ENCODE measurements at places on chromosomes 3 and 15.

GRCh38 chr15:74489518-74490338 lies 28.8 kb upstream of the UBL7 start:
- no peak for DNase-seq

GRCh38 chr3:188554404-188554803 lies 400.4 kb downstream of the LPP start:
- DNase-seq: no peak

DNA sequence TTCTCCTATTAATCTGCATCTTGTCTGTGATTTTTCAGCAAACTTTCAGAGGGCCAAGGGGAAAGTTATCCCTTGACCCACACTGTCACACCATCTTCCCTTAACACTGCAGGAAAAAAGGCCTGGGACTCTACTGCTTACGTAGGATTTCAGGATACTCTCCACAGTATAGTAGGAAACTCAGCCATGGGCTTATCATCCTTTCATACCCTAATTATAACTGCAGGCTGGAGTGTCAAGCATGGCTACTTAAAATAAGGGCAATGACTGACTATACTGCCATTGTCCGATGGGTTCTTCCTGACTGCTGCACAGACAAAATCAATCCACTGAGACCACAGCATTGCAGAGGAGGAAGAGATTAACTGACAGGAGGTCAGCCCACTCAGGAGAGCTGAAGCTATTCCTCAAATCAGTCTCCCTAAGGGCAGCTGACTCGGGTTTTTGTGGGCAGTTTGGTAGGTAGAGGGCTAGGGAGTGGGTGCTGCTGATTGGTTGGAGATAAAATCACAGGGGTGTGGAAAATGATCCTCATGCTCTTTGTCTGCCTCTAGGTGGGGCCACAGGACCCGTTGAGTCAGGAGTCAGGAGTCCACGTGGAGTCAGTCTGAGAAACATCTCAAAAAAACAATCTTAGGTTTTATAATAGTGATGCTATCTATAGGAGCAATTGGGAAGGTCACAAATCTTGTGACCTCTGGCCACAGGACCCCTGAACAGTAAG lies 118.2 kb upstream of the STRIT1 start:
- no peak for DNase-seq

DNA sequence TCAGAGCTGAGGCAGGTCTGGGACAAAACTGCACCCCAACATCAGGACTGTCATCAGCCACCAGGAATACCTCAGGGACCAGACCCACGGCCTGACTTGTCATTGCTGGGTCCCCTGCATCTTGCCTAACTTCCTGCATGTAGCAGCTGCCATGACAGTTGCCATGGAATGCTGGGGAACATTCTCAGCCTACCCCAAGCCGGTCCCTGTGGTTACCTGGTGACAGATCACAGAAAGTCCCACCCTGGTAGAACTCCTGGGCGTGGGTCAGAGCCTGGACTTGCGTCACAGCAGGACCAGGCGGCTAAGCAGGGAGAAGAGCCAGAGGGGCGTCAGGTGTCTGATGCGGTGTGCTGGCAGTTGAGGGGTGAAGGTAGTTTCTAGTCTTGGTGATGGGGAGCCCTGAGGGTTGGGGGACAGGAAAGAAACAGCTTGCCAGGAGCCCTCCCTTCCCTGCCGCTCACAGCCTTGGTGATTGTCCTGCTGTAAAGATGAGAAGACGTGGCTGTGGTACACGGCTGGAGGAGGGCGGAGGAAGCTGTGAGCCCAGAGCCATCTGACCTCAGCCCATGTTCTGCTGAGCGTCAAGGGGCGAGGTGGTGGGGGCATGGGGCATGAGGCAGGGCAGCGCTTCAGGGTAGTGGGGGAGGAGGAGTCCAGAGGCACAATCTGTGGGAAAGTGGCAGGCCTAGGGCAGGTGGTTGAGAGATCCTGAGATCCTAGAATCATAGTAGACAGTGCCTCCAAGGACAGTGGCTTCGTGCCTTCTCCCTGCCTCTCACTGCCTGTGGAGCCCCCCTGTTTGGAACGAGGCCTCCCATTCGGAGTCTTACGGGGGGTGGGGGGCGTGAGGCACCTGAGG lies 5.4 kb downstream of the H1-8 start:
- DNase-seq: no peak

GRCh38 chr3:15693355-15693754 lies 91.8 kb downstream of the BTD start:
- no peak for DNase-seq

- no peak for DNase-seq
Measured at GRCh38 chr3:47163169-47164006, 525 bp downstream of the SETD2 start.

- peak; percentile 41 for DNase-seq
Measured at GRCh38 chr3:194871143-194871863, 185.6 kb downstream of the FAM43A start.

DNA sequence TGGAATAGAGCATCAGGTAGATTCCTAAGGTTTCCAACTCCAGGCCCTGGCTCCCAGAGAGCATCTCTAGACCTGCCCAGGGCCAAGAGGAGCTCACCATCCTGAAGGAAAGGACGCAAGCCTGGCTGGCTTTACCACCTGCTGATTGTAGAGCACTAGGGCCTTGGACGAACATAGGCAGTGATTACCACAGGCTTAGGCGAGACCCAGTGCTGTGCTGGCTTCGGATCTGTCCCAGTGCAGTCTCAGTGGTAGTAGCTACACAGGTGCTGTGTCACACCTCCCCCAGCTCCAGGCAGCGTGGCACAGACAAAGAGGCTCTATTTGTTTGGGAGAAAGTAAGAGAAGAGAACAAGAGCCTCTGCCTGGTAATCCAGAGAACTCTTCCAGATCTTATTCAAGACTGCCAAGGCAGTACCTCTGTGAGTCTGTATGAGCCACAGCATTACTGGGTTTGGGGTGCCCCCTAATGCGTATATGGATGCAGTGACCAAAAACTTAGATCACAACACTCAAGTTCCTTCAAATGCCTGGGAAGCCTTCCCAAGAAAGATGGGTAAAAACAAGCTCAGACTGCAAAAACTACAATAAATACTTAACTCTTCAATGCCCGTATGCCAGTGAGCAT lies 25.4 kb downstream of the ISG20 start:
- DNase-seq: no peak

- DNase-seq: no peak
Measured at GRCh38 chr3:129556358-129556695, 13.4 kb downstream of the H1-8 start.

GRCh38 chr3:117286488-117286887 lies 576.9 kb downstream of the TUSC7 start:
- DNase-seq: no peak

DNA sequence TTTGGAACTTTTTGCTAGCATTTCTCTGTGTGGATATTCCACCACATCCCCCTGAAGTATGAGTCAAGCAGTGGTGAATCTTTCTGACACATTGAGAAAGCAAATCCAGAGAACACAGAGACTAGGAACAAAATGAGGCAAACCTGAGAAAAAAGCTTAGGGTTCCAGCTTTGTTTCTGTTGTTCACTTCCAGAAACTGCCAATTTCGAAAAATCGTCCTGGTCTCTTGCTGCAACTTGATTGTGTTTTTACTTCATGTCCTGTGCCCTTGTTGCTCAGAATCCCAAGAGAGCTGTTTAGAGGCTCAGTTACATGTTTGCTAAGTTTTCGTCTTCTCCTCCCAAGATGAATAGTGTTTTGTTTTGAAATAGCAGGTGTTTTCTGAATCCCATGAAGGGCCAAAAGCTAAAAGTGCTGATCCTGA lies 13.7 kb downstream of the MAP2K1 start:
- no peak for DNase-seq

DNA sequence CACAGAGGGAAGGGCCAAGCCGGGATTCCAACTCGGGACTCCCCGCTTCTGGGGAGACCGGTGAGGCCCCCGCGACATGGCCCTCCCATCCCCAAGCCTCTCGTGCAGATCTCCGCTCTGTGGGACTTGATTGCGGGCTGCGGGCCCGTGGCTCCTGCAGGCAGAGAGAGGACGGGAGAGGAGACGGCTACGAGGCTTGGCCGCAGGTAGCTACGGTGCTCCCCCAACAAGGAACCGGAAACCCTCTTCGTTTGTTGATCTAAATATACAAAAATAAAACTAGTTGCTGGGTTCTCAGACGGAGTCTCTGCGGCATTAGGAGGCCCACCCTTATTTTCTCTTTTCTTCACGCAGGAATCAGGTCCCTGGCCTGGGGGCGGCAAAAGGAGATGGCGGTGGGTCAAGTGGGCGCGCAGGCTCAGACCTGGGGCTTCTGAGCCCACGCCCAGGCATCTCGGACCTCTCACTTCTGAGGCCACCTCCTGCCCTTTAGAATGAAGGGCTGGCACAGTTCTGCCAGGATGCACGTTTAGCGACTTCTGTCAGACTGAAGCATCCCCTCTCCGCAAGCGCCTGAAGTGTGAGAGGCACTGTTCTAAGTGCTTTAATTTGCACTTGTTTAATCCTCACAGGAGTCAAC lies 10.9 kb downstream of the GNB5 start:
- DNase-seq: no peak

- no peak for DNase-seq
Measured at GRCh38 chr15:43244092-43244491, 22.6 kb downstream of the TGM5 start.

DNA sequence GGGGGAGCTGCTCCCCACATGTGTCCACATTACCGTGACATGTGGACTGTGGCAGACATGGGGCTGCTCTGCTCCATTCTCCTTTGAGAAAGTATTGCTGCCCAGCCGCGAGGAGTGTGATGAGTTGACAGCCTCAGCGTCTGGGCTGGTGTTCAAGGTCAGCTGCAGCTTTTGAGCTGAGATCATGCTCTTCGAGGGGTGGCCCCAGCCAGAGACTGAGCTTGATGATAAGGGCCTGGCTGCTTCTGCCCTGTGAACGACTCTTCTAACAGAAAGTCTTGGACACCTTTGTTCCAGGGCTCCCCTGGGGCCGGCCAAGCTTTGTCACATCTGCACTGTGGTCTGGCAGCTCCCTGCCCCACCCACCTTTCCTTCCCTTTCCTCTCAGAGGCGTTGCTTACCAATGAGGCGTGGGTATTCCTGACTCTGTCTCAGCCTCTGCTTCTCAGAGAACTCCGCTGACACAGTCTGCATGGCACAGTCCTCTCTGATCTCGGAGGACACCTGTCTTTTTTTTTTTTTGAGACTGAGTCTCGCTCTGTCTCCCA lies 86.6 kb downstream of the CHRD start:
- DNase-seq: no peak

DNA sequence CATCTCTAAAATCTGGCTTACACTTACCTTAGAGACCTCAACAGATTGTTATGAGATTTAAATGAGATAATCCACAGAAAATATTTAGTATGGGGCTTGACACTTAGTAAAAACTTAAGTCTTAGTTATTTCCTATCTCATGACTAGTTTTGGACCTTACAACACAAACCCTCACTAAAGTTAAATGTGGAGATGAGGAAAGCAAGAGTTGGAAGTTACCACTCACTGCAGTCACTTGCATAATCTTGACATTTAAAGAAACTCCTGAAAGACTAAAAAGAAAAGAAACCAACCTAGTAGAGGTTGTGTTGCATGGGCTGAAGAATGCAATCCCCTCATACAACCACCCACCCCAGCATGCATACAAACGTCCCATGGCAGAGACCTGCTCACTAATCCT lies 40.1 kb downstream of the ITGB5 start:
- no peak for DNase-seq

- no peak for DNase-seq
Measured at GRCh38 chr3:83039422-83039821, 1278.0 kb upstream of the GBE1 start.

GRCh38 chr15:81111510-81112470 lies 22.3 kb upstream of the CFAP161 start:
- no peak for DNase-seq

DNA sequence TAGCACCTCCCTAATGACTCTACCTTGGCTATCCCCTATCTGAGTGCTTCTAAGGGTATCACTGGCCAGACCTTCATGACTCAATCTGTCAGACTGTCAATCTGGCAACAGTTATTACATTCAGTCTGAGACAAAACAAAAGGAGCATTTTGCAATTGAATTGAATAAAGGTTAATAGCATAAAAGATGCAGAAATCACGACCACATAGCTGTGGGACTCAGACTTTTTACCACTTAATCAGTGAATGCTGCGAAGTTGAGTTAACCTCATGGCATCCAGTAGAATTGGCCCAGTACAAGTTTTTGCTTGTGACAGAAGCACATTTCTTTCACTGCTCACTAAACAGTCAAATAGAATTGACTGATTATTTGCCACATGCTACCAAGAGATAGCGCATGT lies 480.7 kb upstream of the DPPA4 start:
- DNase-seq: no peak

DNA sequence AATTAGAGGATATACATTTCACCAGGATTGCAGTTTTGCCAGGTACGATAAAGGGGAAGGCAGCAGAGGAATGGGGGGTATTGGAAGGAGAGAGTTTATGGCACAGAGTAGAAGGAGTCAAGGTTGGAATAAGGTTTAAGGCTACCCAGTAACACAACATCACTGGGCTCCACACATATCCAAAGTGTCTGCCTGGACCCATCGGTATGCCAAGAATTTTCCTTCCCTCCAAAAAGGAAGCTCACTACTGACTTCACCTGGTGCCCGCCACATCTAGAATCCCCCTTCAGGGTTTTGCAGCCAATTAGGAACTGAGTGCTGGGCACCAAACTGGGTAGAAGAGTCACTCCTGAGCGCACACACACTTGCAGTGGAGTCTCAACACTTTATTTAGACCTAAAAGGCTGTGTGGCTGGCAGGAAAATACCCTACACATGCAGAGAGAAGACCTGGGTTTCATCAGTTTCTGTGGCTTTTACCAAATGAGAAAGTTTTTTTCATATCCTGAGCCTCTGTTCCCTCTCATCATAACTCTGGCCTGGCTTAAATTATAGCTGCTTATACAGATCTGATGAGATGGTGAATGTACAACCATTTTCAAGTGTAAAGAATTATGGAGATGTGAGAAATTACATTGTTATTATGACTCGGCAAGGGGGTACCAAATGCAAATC lies 190.8 kb upstream of the LPP start:
- no peak for DNase-seq

- no peak for DNase-seq
Measured at GRCh38 chr3:186510374-186511079, 33.7 kb downstream of the CRYGS start.

- no peak for DNase-seq
Measured at GRCh38 chr3:186185194-186185787, 76.4 kb upstream of the ETV5 start.

GRCh38 chr3:58899159-58899952 lies 150.5 kb downstream of the CFAP20DC start:
- no peak for DNase-seq
